Stimulated activated CD8-positive, alpha-beta memory T cell treated with anti-CD3 and anti-CD28 coated beads, Interleukin-4, amount 100 ng/mL, for 1 hour (primary cell): ENCODE measurements at places on chromosomes 7 and 10.

GRCh38 chr7:6642239-6642839, 5.2 kb downstream of the ZNF316 start:
- DNase-seq = no peak

GRCh38 chr10:11629731-11630130, 18.3 kb upstream of the USP6NL start:
- DNase-seq = no peak

DNA sequence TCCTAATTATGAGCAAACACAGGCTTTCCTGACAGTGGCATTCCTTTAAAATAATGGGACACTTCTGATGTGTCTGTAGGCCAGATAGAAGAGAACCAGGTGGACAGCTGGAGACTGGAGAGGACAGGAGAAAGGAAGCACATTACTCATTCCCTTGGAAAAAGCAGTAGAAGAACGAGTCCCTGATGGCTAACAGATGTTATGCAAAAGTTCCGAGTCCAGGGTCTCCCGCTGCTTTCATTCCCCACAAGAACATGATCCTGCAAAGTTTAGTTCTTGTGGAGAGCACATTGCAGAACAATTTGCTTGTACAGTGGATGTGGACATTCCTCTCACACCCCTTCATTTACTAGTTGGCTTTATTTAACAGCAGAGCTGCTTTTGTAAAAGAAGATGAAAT, 137.6 kb downstream of the GPAM start:
- no peak for DNase-seq

GRCh38 chr10:33947544-33947943, 613.1 kb upstream of the NRP1 start:
- DNase-seq = no peak

- no peak for DNase-seq
These were observed 52.7 kb downstream of the HIPK2 start for GRCh38 chr7:139725077-139725476.
